ENCODE measurements at places on chromosomes 6 and 20. TPM values are rescaled to one million over a fixed set of nuclear protein-coding genes. Genes with fewer than 3 reads are reported as not detected.

DNA sequence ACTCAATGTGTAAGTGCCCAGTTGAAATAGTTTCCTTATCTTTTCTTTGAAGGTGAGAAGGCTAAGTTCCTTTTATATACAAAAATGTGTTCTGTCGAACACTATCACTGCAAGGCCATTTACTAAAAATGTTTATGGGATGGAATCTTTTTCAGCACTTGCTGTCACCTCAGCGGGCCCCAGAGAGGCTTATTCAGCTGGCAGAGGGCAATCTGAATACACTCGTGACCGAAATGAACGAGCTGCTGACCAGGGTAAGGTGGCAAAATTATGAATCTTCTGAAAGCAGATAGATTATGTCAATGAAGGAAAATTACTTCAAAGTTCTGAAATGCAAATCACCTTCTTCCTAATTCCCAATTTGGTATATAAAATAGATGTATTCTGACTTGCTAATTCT, 340.2 kb downstream of the ARHGAP18 start:
- no peak for DNase-seq
- no peaks in the 10 kb centered on the region for H3K4me1 ChIP-seq
- H3K27me3 ChIP-seq: no peaks in the 10 kb centered on the region
- no peak overlapping the region for H3K4me3 ChIP-seq

- H3K4me3 ChIP-seq: no peak overlapping the region
- H3K27me3 ChIP-seq: no peaks in the 10 kb centered on the region
- DNase-seq: no peak
- no peaks in the 10 kb centered on the region for H3K4me1 ChIP-seq
- H3K27ac ChIP-seq: no peak overlapping the region
- no peaks in the 10 kb centered on the region for H3K36me3 ChIP-seq
These were observed 40.4 kb upstream of the TBC1D7 start for GRCh38 chr6:13368731-13369115.

- H3K4me1 ChIP-seq: no peaks in the 10 kb centered on the region
- no peak for DNase-seq
- no peak overlapping the region for H3K4me3 ChIP-seq
- no peaks in the 10 kb centered on the region for H3K36me3 ChIP-seq
- H3K27me3 ChIP-seq: no peaks in the 10 kb centered on the region
These were observed 10.2 kb downstream of the NAPB start for GRCh38 chr20:23410916-23411695.

DNA sequence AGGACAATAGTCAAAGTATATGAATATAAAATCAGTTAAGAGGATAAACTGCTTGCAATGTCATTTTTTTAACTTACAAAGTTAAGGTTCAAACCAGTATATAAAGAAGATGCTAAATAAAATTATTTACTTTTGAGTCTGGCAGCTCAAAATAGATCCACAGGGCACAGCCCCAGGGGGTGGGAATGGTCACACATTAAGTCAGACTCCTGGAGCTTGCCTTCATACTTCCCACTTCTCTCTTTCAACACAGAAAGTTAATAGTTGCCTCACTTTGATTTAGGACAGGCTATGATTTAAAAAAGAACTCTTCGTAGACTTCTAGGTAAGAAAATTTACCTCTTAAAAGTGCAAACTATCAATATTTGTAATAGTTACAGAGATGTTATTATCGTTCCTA, 158.3 kb upstream of the RUNX2 start:
- no peak overlapping the region for H3K27ac ChIP-seq
- no peak overlapping the region for H3K4me3 ChIP-seq
- no peak for DNase-seq
- H3K27me3 ChIP-seq: no peaks in the 10 kb centered on the region
- H3K4me1 ChIP-seq: no peaks in the 10 kb centered on the region
- no peaks in the 10 kb centered on the region for H3K36me3 ChIP-seq

- H3K27ac ChIP-seq: no peak overlapping the region
- DNase-seq: no peak
- no peaks in the 10 kb centered on the region for H3K36me3 ChIP-seq
- peaks cover 2% of the 10 kb centered on the region for H3K4me1 ChIP-seq
- peak overlapping the region; percentile 18 for H3K4me3 ChIP-seq
- peaks cover 76% of the 10 kb centered on the region for H3K27me3 ChIP-seq
These were observed 945 bp downstream of the FAXC start for GRCh38 chr6:99348288-99349170.

DNA sequence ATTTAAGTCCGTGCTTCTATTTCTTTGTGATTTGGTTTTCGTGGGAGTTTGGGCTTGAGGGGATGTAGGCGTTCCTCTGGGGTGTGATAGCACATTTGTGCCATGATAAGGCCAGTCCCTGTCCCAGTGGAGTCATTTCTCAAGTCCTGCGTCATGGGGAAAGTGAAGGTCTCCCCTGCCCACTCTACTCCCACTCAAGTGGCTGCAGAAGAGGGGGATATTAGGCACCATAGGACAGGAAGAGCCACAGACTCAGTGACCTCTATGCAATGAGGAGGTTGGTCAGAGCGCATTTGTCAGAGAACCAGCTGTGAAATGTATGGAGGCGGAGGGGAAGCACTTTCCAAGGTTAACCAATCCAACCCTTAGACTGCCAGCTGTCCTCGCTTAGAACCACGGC, 51.9 kb upstream of the EDN1 start:
- H3K36me3 ChIP-seq: no peaks in the 10 kb centered on the region
- H3K27me3 ChIP-seq: no peaks in the 10 kb centered on the region
- DNase-seq: no peak

- H3K4me1 ChIP-seq: no peaks in the 10 kb centered on the region
- no peak for DNase-seq
- H3K36me3 ChIP-seq: no peaks in the 10 kb centered on the region
- H3K4me3 ChIP-seq: no peak overlapping the region
These were observed 60.0 kb upstream of the KIF13A start for GRCh38 chr6:18047406-18047805.

DNA sequence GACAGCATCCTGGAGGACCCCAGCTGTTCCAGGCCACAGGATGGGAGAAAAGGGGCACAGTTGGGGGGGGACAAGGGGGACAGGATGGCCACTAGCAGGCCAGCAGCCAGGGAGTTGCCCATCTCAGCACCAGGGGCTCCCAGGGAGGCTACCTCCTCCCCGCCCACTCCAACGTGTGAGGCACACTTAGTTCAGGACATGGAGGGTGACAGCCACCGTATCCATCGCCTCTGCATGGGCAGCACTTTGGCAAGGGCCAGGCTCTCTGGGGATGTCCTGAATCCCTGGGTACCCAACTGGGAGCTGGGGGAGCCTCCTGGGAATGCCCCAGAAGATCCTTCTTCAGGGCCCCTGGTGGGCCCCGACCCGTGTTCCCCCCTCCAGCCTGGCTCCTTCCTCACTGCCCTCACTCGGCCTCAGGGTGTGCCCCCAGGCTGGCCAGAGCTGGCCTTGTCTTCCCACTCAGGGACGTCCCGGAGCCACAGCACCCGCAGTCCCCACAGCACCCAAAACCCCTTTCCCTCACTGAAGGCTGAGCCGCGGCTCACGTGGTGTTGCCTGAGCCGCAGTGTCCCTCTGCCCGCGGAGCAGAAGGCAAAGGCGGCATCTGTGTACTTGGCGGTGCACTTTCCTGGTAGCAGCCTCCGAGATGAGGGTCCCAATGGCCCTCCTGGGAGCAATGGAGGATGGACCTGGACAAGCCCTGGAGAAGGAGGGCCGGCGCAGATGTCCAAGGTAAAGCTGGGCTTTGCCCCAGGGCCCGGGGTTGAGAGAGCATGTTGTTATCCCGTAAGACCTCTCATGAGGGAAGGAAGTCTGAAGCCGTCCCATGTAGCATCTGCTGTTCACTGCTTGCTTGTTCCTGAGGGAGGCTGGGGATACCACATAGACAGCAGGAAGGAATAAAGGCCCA, 30.7 kb downstream of the ZNF831 start:
- no peak for DNase-seq
- H3K36me3 ChIP-seq: no peaks in the 10 kb centered on the region
- H3K27me3 ChIP-seq: no peaks in the 10 kb centered on the region
- H3K4me1 ChIP-seq: no peaks in the 10 kb centered on the region
- no peak overlapping the region for H3K4me3 ChIP-seq
- H3K27ac ChIP-seq: no peak overlapping the region

DNA sequence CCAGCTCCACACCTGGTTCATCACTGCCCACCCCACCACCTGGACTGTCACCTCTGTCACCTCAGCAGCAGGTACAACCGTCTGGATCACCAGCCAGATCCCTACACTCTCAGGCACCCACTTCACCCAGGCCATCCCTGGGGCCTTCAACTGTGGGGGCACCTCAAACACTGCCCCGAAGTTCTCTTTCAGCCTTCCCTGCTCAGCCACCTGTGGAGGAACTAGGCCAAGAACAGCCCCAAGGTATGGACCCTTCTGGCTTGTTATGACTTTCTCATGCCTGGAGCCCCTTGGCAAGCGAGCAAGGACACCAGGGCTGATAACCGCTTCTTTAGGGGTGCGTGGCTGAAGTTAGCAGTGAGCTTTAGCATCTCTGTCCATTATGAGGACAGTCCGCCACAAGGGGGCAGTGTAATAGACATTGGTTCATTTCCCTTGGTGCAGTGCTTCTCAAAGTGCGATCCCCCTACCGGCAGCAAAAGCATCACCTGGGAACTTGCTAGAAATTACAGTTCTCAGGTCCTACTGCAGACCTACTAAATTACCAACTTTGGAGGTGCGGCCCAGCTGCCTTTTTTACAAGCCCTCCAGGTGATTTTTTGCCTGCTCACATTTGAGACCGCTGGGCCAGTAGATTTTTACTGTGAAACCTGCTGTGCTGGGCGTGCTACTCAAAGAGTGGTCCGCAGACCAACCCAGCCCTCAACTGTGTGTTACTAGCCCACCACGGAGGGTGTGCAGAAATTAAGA, 32.5 kb downstream of the PNPLA1 start:
- H3K36me3 ChIP-seq: no peaks in the 10 kb centered on the region
- H3K4me1 ChIP-seq: no peaks in the 10 kb centered on the region
- DNase-seq: peak; percentile 93
- H3K27ac ChIP-seq: no peak overlapping the region
- peaks cover 6% of the 10 kb centered on the region for H3K27me3 ChIP-seq
- no peak overlapping the region for H3K4me3 ChIP-seq

- no peaks in the 10 kb centered on the region for H3K36me3 ChIP-seq
- DNase-seq: no peak
- H3K4me3 ChIP-seq: no peak overlapping the region
- no peaks in the 10 kb centered on the region for H3K27me3 ChIP-seq
These were observed 95.9 kb downstream of the GMDS start for GRCh38 chr6:2149361-2150006.

DNA sequence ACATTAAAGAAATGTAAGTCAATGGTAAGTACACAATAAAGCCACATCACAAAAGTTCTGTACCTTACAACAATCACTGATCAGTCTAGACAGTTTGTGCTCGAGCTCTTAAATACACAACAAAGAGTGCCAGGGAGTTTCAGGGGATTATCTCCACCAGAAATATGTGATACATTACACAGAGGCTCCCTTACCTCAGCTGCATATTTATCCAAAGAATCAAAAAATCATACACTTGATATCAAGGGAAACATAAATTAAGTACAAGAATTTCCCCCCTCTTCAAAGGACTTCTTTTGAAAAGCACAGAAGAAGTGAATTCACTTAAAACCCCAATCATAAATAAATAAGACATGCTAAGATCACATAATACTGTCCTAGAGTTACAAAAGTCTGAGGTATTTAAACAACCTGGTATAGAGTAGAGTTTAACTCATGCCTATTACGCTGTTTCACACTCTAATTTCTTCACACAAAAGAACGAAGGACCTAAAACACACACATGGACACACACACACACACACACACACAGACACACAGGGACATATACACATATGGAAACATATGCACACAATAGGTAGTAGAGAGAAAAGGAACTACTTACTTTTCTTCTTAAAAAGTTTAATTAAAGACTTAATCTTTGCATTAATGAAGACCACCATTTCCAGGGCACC, 528 bp downstream of the NHSL1 start:
- no peaks in the 10 kb centered on the region for H3K27me3 ChIP-seq
- no peaks in the 10 kb centered on the region for H3K36me3 ChIP-seq
- DNase-seq: no peak
- no peak overlapping the region for H3K4me3 ChIP-seq
- no peaks in the 10 kb centered on the region for H3K4me1 ChIP-seq

GRCh38 chr20:4064144-4064909, 49.0 kb upstream of the RNF24 start:
- H3K36me3 ChIP-seq: no peaks in the 10 kb centered on the region
- H3K4me3 ChIP-seq: no peak overlapping the region
- no peak for DNase-seq

DNA sequence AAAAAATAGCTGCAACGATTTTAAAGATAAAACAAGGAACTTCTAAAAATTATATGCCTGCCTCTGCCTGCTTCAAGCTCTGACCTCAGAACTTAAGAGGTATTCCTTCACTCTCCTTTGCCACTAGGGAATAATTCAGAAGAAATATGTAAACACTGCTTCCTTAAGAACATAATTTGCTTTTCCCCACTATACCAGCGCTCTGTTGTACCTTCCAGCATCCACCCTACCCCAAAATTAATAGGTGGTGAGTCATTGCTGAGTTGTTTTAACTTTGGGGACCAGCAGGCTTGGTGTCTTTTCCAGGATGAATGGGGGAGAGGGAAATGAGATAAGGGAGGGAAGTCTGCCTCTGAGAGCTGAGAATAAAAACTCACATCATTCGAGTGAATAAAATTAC, 107.7 kb upstream of the ATXN1 start:
- H3K27ac ChIP-seq: no peak overlapping the region
- H3K4me3 ChIP-seq: no peak overlapping the region
- no peaks in the 10 kb centered on the region for H3K27me3 ChIP-seq

DNA sequence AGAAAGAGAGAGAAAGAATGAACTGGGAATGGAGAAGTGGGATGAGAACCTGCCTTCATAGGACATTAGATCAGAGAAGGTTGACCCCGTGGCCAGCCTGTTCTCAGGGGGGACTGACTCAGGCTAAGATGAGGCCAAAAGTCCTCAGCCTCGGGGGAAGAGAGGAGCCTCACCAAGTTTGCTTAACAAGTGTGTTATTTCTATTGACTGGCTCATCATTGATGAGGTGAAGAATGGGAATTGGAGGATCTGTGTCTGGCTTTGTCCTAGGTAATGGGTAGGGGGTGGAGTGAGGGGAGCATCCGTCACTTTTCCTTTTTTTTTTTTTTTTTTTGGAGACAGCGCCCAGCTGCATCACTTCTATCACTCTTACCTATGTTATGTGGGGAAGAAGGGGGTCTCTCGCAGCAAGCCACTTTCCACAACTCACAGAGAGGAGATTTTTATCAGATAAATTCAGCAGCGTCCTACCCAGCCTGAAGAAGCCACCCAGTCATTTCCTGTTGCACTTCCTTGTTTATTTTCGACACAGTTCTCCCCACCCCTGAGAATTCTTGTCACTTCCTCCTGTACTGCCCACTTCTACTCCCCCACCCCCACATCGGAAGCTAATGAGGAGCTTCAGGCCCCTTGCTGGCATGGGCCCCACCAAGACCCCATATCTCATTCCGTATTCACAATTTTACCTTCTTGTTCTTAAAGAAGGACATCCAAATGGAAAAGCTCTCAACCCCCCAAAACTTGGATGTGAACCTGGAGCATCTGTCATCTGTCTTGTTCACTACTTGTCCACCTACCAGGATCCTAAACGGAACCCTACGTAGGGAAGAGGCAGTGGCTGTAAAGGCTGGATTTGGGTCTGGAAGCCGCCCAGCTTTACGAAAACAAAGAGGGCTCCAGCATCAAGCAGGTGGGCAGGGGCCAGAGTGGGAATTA, 2.8 kb upstream of the RNASET2 start:
- DNase-seq: peak; percentile 70
- no peak overlapping the region for H3K4me3 ChIP-seq
- H3K27ac ChIP-seq: peak overlapping the region; percentile 93
- peaks cover 48% of the 10 kb centered on the region for H3K4me1 ChIP-seq

The POLR3F gene
- total RNA-seq: 9.6 TPM

The SLC17A1 gene
- not detected for total RNA-seq

The BPIFB2 gene
- 0.05 TPM for total RNA-seq

The GLP1R gene
- total RNA-seq: under 0.01 TPM

The GSTA2 gene
- total RNA-seq: 0.14 TPM

The MLN gene
- total RNA-seq: 0.61 TPM
